Activated CD4-positive, alpha-beta T cell treated with anti-CD3 and anti-CD28 coated beads, Interleukin-2, amount 50 U/mL, for 16 hours (primary cell): ENCODE measurements at places on chromosomes 1 and 21.

DNA sequence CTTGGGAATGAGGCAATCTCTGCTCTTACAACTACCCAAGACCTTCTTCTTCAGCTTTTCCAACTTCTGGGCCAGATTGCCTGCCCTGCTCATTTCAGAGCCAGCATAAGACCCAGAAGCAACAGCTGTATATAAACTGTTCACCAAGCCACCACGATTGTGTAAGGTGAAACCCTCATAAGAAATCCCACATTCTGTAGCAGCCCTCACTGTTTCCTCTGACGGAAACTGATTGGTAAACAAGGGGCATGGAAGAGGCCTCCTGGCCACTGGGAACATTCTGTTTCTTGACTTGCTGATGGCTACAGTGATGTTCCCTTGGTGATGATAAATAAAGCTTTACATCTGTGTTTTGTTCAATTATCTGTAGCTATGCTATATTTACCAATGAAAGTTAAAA is 39.7 kb upstream of the EXO1 start:
- DNase-seq: no peak

DNA sequence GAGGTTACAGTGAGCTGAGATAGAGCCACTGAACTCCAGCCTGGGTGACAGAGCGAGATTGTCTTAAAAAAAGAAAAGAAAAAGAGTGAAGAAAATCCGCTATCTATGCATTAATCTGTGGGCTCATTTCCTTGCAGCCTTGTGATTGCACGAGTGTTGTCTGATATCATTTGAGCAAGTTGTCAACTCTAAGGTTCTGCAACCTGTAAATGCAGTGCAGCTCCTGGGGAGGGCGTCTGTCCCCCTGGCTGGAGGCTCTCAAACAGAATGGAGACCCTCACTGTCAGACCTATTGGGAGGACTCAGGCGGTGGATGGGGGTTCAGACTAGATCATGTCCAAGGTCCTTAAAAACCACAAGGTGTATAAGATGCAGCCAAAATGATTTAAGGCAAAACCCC is 6.2 kb downstream of the CORT start:
- DNase-seq: no peak

- DNase-seq: no peak
Measured at GRCh38 chr1:98299313-98299712, 362.2 kb upstream of the SNX7 start.

- peak; percentile 34 for DNase-seq
Measured at GRCh38 chr1:201877877-201878401, 10.8 kb upstream of the SHISA4 start.

DNA sequence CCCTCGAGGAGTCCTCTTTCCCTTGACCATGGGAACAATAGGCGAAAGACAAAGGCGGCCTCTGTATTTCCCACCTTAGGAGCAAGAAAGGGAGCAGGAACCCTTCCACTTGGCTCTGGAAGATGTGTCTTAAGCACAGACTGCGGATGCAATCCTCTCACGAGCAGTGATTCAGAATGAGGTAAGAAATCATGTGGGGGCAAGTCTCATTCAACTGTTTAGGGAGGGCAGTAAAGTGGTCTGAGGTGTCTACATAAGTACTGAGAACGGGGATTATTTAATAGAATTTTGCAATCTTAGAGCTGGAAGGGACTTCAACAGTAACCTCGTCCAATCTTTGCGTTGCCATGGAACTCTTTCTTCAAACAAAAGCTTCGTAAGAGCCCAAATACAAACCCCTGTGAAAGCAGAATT is 1.6 kb upstream of the DYRK3 start:
- no peak for DNase-seq

DNA sequence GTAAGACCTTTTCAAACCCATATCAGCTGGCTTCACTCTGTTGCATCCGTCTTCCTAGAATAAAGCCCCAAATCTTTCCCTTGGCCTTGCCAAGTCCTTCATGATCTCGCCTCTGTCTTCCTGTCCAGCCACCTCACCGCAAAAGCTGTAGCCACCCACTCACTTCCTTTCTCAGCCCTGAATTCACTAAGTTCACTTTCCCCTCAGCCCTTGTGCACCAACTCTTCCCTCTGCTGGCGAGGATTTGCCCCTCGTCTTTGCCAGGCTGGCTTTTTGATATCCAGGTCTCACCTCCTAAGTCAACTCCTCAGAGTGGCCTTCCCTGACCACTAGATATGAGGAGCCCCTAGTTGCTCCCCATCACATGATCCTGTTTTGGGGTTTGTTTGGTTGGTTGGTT is 3.9 kb upstream of the COL16A1 start:
- DNase-seq: peak; percentile 24

GRCh38 chr1:18639368-18640055 is 8.9 kb downstream of the PAX7 start:
- no peak for DNase-seq

DNA sequence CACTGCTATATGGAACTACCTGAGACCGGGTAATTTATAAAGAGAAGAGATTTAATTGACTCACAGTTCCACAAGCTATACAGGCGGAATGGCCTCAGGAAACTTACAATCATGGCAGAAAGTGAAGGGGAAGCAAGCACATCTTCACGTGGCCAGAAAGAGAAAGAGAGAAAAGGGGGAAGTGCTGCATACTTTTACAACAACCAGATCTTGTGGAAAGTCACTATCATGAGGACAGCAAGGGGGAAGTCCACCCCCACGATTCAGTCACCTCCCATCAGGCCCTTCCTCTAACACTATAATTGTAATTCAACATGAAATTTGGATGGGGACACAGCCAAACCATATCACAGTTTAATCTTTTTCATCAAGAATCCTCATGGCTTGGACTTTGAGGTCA is 339.2 kb upstream of the AJAP1 start:
- no peak for DNase-seq

DNA sequence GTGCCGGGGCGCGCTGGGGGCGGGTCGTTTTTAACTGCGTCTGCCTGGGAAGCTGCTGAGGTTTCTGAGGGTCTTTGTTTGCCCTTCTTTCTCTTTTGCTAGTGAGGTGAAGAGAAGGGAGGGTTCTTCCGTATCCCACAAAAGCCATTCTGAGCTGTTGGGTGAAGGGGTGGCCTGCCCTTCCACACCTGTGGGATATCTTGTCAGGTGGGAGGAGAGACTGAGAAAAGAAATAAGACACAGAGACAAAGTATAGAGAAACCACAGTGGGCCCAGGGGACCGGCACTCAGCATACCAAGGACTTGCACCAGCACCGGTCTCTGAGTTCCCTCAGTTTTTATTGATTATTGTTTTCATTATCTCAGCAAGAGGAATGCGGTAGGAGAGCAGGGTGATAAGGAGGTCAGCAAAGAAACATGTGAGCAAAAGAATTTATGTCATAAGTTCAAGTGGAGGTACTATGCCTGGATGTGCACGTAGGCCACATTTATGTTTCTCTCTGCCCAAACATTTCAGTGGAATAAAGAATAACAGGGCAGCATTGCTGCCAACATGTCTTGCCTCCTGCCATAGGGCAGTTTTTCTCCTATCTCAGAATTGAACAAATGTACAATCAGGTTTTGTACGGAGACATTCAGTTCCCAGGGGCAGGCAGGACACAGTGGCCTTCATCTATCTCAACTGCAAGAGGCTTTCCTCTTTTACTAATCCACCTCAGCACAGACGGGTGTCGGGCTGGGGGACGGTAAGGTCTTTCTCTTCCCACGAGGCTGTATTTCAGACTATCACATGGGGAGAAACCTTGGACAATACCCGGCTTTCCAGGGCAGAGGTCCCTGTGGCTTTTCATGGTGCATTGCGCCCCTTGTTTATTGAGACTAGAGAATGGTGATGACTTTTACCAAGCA is 972 bp downstream of the PGBD2 start:
- no peak for DNase-seq

DNA sequence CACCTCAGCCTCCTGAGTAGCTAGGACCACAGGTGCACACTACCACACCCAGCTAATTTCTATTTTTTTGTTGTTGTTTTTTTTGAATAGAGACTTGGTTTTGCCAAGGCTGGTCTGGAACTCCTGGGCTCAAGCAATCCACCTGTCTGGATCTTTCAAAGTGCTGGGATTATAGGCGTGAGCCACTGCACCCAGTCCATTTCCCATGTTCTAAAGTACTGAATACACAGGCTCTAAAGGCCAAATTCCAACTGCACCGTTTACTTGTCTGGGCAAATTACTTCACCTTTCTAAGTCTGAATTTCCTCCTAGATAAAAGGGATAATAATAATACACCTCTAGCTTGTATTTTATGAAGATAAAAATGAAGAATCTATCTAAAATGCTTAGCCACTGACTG is 39.6 kb downstream of the FRRS1 start:
- no peak for DNase-seq

- DNase-seq: no peak
Measured at GRCh38 chr1:229839800-229840199, 213.8 kb downstream of the URB2 start.

DNA sequence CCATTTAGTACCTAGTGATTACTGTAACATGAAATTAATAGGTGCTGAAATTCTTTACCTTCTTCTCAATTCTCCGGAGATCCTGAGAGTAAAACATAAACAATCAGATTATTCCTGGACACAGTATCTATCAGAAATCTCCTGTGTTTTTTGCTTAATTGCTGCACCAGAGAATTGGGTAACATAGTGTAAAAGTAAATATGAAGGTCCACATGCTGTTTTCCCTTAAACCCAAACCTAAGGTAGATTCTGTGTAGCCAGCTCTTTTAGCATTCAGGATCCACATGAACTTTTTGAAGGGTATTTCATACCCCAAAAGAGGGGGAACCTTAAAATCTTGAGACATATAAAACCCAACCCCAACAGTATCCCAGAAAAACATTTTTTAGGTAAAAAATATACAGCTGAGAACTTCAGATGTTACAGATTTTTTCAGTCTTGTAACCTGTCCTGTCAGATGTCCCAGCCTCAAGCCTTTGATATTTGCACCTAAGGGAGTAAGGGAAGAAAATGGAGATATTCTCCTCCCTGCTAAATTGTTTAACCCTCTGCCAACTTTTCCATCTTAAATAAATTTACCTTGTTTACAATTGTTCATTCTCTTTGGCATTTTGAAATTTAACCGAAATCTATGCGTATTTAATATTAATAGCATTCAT is 11.2 kb downstream of the ODR4 start:
- no peak for DNase-seq

DNA sequence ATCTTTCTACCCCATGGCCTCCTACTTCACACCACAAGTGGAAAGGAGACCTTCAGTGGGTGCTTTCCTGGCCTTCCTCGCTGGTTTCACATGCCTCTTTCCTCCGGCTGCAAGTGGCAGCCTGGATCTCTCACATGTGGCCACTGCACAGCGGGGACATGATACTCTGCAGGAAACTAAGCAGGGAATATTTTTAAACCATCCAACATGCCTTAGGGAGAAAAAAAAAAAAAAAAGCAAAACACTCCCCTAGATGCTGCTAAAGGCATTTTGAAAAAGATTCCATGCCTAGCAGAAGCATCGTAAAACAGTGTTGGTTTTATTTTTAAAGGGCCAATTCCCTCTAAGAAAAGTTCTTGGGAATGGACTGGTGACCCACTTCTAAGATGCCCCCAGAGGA is 12.2 kb upstream of the GJA5 start:
- no peak for DNase-seq

DNA sequence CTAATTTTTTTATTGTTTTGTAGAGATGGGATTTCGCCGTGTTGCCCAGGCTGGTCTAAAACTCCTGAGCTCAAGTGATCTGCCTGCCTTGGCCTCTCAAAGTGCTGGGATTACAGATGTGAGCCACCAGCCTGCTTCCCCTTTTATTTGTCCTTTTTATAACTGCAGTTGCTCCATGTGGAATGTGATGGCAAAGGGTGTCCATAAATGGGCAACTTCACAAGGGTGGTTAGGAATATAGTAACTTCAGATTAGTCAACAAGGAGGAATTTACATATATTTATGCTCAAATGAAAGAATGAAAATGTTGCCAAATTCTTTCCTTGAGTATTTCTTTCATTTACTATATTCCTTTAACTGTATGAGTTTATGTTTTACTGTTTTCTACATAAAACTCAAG is 182.9 kb downstream of the BACH1 start:
- DNase-seq: no peak

GRCh38 chr1:211724687-211725196 is 49.3 kb upstream of the NEK2 start:
- no peak for DNase-seq

GRCh38 chr1:244151537-244151936 is 100.5 kb downstream of the ZBTB18 start:
- DNase-seq: no peak

GRCh38 chr1:99680270-99680669 is 34.4 kb downstream of the PALMD start:
- DNase-seq: no peak

DNA sequence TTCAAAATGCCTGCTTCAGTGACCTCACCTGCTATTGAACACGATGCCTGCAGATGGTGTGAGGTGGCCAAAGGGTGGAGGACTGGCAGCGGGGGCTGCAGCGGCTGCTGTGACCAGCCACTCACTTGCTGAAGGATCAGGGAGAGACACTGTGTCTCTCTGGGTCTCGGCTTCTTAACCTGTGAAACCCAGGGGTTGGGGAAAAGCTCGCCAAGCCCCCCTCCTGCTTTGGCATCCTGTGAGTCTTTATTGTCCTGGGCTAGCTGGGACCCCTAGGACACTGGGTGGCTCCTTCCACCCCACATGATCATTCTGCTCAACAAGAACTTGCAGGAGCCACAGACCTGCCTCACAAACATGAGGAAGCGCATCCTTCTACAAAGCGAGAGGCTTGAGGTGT is 112.8 kb downstream of the SIM2 start:
- DNase-seq: no peak

GRCh38 chr1:53419034-53419433 is 40.2 kb upstream of the DMRTB1 start:
- DNase-seq: no peak

- no peak for DNase-seq
Measured at GRCh38 chr1:40717065-40717464, 25.6 kb downstream of the NFYC start.

GRCh38 chr1:224583774-224584173 is 32.3 kb upstream of the CNIH3 start:
- DNase-seq: no peak

DNA sequence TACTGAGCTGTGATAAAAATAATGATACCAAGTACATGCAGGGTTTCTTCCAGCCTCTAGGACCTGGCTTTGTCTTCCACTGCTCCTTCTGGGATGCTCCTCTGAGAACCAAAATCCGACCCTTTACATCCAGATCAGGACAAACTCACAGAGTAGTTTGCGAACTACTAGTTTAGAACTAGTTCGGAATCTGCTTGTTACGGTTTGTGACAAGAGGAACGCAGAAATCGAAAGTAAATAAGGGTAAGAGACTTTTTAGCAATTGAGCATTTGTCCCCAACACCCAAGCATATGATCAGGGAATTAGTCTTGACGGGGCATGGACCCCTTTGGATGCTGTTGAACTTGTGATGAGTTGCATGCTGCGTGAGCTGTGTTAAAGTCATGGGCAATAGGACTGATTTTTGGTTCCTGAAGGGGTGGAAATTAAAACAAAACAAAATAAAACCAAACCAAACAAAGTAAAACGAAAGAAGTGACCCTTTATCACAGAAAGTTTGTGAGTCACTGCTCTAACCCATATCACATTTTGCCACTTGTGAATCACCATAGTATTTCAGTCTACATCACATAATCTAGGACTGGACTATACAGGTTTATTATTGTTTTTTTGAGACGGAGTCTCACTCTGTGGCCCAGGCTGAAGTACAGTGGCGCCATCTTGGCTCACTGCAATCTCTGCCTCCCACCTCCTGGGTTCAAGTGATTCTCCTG is 35.7 kb upstream of the ERRFI1 start:
- DNase-seq: no peak
